Coronary artery (tissue), 2 donors: ENCODE measurements at places on chromosomes 5 and 9.

- DNase-seq = no peak
Observed at GRCh38 chr9:35691334-35691650, 1.6 kb upstream of the TPM2 start.

- no peak for DNase-seq
Observed at GRCh38 chr9:74598874-74599273, 101.7 kb downstream of the RORB start.

DNA sequence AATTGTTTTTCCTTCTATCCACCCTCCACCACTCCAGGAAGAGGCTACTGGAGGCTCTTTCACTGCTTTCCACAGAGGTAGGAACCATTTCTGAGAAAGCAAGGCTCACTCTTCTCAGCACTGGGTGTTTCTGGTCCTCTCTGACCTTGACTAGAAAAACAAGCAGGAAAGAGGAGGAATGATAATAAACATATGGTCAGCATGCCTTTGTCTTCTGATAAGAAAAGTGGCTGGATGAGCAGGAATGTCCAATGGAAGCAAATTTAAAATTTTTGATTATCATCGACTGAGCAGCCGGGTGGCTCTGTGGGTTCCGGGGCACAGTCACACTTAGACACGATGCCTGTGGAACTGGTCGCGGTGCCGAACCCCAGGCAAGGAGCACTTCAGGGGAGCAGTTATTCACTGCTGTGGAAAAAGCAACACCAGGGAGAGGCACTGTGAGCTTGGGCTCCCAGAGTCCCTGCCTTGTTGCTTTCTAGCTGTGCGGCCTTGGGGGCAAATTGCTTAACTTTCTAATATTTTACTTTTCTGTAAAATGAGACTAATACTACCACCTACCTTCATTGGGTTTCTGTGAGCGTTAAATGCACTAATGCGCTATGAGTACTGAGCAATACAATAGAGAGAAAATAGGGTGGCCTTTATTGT is 157.0 kb upstream of the LHFPL2 start:
- no peak for DNase-seq

DNA sequence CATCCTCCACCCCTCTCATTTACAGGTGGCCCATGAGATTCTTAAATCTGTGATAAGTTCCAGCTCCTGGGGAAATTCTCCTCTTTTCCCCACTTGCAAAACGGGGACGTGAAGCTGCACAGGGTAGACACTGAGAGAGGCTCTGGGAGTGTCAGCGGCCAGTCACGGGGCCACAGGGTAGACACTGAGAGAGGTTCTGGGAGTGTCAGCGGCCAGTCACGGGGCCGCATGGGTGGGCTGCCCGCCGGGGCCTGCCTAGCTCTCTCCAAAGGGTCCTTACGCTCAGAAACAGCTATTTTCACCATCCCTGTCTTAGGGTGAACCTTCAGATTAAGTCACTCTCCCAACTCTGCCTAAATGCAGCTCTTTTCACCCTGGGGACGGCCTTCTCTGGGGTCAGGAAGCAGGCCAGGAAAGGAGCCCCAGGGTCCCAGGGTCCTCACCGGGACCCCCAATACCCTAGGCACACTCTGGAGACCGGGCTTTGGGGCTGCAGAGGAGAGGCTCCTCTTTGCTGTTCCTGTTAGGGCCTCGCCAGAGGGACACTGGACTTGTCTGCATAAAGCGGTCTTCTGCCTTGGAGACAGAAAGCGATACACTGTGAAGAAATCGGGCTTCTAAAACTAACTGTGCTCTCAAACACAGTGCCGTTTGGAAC is 1.5 kb downstream of the FAM78A start:
- DNase-seq = no peak

DNA sequence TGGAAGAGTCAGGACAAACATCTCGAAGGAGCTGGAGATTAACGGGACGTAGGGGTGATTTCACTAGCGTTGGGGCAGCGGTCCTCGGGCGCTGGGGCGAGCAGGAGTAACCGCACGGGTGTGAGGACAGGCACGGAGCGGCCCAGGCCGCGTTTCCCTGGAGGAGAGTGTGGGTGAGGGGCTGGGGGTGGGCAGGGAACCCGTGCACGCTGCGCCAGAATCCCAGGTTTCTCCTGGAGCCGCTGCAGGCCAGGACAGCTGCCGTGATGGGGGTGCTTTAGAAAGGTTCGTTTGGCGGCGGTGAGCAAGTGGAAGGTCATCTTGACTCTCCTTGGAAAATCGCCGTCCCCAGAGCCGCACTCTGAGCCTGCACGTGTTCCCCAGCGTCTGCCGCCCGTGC is 290.2 kb upstream of the IRX1 start:
- DNase-seq = no peak

- no peak for DNase-seq
Observed at GRCh38 chr9:137774775-137775386, 102.7 kb upstream of the CACNA1B start.

DNA sequence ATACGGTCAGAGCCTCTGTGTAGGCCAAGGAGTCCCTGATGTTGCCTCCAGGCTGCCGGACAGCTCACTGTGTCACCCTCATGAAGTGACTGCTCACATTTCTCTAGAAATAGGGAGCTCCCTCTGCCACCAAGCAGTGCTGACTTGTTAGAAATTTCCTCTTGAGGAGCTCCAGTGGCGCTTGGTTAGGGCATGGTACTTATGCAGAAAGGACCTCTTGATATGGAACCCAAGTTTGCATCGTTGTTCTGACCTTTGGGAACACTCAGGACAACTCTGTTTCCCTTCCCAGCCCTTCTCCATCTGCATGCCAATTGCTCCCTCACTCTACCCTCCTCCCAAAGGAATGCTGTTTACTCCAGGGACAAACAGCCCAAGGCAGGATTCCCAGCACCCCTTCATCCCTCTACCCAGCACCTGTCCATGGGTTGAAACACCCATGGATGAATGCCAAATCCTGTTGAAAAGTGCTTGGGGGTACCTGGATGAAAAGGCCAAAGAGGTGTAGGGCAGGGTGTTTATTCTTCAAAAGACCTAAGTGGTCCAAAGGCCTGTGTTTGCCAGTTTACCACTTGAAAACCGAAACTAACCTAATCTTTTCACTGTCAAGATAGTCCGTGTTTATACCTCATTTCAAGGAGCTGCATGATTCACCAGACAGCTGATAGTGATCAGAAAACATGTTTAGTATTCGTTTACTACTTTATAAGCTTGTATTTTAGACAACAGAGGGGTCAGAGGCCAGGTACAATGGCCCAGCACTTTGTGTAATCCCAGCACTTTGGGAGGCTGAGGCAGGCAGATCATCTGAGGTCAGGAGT is 51.1 kb downstream of the KLF4 start:
- DNase-seq = no peak

DNA sequence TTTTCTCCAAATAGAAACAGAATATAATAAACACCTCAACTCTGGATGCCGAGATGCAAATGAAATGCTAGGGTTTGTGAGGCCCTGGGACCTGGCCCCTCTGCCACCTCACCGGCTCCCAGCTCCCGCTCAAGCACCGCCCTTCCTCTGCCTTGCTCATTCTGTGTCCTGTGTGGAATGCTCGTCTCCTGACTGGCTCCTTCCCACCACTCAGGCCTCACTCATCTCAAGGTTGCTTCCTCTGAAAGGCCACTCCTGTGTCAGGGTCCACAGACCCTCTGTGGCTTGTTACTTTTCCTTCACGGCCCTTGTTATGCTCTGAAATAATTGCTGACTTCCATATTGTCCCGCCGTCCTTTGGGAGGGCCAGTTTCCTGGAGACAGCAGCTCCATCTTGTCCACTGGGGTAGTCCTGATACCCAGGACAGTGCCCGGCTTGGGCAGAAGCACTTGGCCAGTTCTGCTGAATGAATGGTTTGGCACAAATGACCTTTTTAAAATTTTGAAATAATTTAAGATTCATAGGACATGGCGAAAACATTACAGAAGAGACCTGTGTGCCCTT is 15.4 kb downstream of the RNF44 start:
- no peak for DNase-seq

DNA sequence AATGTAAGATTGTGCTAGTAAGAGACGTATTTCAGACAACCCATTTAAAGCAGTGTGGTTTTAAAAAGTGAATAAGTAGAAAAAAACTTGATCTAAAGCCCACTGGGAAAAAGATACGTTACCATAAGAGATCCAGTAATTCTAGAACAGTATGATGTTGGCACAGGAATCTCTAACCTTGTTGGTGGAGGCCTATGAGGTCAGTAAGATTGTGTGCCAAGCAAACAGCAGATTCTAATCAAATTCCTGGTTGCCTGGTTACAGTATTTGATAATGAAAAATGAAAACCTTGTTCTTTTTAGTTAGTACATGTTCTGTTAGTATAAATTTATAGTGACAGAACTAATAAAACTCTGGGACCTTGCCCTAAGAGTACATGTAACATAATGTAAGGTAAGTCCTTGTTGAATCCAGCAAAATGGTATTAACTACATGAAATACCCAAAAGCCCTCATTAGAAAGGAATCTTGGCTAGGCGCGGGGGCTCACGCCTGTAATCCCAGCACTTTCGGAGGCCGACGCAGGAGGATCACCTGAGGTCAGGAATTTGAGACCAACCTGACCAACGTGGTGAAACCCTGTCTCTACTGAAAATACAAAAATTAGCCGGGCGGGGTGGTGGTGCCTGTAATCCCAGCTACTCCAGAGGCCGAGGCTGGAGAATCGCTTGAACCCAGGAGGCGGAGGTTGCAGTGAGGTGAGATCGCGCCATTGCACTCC is 33.2 kb upstream of the DMXL1 start:
- DNase-seq = no peak

DNA sequence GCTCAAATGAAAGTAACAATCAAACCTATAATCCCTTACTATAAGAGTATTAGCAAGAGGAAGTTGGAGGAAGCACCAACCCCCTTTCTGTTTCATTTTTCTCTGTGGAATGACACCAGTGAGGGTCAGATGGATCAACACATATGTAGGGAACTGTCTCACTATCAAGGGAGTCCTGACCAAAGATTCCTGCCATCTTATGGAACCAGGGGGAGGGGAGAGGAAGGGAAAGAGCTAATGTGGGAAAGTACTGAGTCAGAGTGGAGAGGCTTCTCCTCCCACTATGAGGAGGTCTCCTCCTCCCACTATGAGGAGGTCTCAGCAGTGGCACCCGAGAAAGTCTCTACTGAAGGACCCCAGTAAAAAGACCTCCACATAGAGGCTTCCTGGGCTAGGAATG is 73.3 kb upstream of the PCSK1 start:
- no peak for DNase-seq

GRCh38 chr9:114372921-114373448 is 14.8 kb downstream of the AKNA start:
- DNase-seq = no peak

- DNase-seq = no peak
Observed at GRCh38 chr5:2675548-2675947, 75.9 kb downstream of the IRX2 start.

- DNase-seq = no peak
Observed at GRCh38 chr5:31124026-31124425, 69.5 kb upstream of the CDH6 start.

GRCh38 chr5:140312067-140312790 is 9.3 kb upstream of the PFDN1 start:
- DNase-seq = no peak

GRCh38 chr5:6721442-6721841 is 8.2 kb downstream of the TENT4A start:
- peak; percentile 64 for DNase-seq

DNA sequence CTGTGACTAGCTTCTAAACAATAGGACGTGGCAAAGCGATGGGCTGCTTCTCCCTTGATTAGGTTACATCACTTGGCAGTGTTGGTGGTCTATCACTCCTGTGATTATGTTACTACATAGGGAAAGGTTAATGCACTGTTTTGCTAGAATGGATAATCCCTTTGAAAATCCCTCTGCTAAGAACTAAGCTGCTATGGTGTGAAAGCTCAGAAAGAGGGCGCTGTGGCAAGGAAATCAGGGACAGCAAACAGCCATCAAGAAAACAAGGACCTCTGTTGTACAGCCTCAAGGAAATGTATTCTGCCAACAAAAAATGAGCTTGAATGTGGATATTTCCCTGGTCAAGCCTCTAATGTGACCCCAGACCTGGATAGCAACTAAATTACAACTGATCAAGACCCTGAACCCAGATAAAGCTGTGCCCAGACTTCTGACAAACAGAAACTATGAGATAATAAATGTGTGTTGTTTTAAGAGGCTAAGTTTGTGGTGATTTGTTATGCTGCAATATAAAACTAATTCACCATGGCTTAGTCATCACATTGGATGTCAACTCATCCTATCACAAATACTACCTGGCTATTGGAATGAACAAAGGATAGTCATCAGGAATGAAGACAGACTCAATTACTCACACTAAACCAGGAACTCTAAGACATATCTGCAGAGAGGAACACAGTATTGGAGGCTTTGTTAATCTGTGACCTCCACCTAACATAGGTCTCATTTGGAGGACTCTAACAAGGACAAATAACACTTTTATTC is 1215.9 kb downstream of the EFNA5 start:
- DNase-seq = no peak

DNA sequence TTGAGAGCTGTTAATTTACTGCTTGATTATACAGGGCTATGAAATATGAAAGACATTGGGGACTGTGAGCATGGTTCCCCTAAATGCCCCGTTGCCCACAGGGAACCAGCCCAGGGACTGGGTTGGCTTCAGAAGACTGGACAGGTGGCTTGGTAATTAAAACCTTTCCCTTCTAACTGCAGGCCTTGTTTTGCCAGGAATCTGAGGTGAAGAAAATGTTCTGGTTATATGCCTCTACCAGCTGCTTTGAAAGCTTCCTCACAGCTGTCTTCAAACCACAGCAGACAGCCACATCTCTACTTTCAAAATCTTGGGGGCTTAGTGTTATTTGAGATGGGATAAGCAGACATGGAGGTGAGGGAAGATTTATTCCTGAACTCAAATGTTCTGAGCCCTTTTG is 153.3 kb upstream of the SPRY4 start:
- no peak for DNase-seq

DNA sequence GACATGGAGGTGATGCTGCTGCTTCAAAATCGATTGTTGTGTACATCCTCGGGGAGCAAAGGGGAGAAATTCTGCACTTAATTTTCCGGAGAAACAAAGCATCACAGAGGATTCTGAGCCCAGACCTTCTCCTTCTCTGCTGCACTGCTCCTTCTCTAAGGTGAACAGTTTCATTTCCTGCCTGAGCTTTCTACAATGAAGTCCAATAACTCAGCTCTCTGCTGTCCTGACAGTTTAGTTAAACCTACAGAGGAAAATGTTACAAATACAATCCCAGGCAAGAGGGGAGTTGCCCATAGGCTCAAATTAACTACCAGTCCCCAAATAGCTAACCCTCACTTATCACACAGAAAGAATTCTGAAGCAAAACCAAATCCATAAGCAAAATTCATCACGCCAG is 206.3 kb downstream of the EFNA5 start:
- DNase-seq = no peak

GRCh38 chr5:102855681-102856388 is 100.7 kb downstream of the PAM start:
- no peak for DNase-seq

- no peak for DNase-seq
Observed at GRCh38 chr5:66779528-66779927, 183.3 kb downstream of the MAST4 start.

DNA sequence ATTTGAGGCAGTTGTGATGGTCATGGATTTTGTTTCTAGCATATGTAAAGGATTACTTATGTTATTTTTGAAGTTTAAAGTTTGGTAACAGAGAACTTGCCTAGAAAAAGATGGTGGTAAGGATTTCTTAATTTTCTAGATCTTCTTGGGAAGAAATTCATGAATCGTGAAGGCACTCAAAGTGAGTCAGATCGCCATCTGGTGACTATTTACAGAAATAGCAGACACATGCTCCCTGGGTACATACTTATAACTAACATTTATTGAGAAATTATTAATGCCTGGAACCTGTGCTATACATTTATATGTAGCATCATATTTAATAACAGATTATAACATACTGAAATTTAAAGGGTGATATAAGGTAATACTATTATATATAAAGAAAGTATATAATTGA is 299.7 kb downstream of the IZUMO3 start:
- DNase-seq = no peak
